ENCODE measurements at places on chromosomes 1 and 21.

DNA sequence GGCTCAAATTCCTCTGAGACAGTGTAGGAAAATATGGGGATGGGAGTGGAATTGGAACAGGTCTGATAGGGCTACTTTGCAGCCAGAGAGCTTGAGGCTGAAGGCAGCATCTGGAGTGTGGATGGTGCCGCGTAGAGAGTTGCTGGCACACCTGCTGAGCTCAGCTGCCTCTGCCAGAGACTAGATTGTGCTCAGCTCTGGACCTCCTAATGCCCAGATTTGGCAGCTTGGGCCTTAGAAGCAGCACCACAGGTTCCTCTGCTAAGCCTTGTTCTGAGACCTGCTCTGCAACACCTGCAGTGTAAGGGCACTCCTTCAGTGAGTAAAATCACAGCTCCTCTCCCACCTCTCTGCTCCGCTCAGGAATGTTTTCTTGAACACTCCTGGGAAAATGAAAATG lies 23.3 kb downstream of the ACOT11 start:
- DNase-seq, result no peak

DNA sequence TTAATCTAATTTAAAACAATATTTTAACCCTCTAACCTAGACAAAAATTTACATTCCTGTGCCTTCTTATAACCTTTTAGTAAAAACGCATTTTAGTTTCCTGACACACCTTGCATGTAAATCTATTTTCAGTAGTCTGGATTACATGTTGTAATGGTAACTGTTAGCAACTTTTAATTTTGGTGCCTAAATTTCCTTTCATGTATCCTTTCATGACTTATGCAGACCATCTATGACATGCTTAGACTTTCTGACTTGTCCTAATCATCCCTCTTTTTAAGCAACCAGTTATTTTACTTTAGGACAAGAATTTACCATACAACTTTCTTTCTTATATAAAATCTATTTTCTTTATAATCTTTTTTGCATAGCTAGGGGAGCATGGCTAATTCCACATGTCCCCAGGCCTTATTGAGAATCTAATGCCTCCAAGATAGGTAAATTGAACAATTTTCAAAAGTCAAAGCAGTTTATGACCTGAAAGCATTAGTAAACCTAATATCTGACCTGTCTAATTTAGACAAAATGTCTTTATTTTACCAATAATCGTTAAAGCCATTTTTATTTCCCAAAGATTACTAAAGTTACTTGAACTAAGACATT lies 57.5 kb upstream of the IL12RB2 start:
- DNase-seq, result no peak

DNA sequence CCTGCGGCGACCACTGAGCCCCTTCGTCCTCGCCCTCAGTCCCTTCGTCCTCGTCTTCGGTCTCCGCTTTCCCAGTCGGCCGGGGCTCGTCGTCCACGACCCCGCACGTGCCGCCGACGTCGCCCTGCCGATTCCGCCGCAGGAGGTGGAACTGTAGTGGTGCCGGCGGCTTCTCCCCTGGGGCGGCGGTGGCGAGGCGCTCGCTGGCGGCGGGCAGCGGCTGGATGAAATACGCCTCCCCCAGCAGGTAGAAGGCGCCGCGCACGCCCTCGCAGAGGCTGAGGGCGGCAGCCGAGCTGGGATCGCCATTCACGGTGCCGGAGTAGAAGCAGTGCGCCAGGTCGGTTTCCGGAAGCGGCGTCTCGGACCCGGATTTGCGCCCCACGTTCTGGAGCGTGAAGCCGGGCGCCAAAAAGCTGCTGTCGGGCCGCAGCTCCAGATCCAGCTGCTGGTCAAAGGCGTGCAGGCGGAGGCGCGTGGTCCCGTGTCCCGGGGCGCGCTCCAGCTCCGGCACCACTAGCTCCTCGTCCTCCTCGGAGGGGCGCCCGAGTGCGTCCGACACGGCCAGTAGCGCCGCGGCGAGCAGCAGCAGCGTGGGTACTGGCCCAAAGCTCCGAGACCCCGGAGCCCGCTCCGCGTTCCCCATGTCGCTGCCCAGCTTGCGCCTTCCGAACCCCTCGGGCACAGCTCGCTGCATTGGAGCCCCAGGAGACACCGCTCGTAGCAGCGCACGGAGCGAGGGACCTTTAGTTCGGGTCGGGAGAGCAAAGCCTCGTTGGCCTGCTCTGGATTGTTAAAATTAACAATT lies 747 bp downstream of the ADAMTS1 start:
- DNase-seq, result peak; percentile 77

DNA sequence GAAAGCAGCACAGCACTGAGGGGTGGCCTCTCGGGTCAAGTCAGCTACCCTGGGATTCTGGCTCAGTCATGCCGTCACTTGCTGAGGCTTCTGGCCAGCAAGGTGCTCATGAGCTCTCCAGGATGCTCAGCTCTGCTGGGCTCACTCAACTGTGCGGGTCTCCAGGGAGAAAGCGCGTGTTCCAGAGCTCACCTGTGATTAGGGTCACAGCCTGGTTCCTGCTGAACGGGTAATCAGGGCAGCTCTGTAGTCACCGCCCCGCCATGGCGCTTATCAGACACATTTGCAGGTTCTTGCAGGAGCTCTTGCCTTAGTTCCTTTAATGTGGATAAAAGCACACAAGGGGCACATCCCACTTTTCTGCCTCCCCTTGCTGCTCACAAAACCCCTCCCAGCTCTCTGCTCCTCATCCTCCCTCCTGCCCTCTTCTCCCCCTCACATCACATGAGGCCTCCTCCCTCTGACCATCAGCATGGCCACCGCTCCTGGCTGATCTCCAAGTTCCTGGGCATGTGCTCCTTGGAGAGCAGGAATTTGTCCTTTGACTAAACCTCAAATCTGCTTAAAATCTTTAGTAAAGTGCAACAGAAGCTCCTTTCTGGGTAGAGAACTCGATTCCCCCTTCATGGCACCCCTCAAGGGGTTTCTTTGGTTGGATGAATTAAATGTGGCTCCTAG lies 2.0 kb downstream of the PCP4 start:
- DNase-seq, result no peak

DNA sequence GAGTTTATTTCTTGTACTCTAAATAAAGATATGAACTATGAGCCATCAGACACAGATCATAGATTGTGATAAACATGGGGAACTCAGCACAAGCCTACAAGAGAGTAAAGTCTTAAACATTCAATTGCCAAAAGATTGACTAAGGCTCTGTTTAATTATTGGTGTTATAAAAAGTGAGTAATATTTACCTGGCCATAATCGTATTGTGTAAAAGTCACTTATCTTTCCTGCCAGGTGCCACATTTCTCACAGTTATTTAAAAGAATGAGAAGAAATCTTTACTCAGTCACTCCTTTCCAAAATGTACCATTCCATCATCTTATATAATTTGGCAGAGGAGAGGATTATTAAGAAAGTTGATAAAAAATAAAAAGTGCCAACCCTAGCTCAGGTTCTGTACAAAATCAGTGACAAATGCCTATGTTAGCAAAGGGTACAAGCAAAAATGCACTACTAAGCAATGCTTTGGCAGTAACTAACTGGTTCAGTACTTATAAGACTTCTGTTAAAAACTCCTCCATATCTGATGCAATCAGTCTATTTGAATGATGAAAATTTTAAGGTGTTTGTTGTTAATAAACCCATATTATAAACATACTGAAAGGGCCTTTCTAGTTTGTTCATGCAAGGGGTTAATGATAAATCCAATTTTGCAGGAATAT lies 5.8 kb upstream of the NR5A2 start:
- DNase-seq, result no peak

- no peak for DNase-seq
Observed at GRCh38 chr1:37879865-37880264, 20.5 kb upstream of the MTF1 start.

DNA sequence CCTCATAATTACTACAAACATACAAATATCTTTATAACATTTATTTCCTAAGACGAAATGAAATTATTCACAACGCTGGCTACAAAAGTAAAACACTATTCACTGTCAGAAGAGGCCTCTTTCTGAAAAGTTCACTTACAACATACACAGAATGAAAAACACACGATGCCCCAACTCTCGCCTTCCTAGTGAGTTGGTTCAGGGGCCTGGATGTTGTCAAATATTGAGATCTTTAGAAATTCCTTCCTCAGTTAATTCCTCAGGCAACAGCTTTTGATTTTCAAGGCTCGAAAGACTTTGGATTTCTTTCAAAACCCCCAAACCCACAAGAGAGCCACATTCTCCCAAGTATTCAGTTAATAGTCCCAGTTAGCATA lies 14.2 kb upstream of the KCNE1 start:
- no peak for DNase-seq

DNA sequence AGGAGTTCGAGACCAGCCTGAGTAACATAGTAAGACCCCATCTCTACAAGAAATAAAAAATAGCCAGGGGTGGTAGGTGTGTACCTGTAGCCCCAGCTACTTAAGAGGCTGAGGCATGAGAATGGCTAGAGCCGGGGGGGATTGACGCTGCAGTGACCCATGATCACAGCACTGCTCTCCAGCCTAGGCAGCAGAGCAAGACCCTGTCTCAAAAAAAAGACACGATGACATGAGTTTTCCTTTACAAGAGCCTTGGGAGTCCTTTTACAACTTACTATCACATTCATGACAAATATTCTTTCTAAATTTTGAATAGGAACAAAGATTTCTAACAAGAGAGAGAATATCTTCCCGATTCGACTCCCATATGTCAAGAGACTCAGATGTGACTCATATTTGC lies 3.3 kb upstream of the BRWD1 start:
- DNase-seq, result no peak

GRCh38 chr1:225896937-225897549 lies 8.1 kb upstream of the LEFTY1 start:
- no peak for DNase-seq

DNA sequence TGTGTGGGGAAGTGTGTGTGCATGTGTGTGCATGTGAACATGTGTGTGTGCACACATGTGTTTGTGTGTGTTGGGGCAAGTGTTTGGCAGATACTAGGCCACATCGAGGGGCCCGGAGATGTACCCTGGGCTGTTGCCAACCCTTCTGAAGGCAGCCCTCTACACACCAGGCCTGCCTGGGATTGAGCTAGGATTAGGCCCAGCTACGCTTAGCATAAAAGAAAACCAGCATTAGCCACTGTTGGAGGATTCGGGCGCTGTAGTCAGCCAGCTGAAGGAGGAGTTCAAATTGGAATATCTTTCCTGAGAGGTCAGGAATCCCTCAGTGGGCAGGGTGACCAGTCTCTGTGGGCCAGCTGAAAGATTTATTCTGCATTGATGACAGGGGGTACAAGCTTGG lies 10.6 kb upstream of the ALX3 start:
- DNase-seq, result no peak

DNA sequence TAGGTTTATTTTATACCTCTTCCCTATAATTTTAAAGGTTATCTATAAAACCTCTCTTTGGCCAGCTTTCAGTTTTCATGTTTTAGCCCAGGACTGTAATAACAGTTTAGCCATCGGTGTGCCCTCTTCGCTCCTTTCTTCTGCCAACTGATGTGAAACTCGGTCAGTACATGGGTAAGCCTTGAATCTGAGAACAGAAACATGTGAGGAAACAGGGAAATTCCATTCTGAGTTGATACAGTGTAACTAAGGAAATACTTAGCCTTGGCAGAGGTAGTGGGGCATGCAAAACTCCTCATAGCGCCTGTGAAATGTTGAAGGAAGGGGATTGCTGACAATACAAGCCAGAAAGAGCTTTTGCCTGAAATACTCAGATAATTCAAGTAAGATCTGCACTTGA lies 465.2 kb downstream of the NCAM2 start:
- DNase-seq, result no peak

GRCh38 chr1:172144445-172145061 lies 275.9 kb upstream of the C1orf105 start:
- no peak for DNase-seq

DNA sequence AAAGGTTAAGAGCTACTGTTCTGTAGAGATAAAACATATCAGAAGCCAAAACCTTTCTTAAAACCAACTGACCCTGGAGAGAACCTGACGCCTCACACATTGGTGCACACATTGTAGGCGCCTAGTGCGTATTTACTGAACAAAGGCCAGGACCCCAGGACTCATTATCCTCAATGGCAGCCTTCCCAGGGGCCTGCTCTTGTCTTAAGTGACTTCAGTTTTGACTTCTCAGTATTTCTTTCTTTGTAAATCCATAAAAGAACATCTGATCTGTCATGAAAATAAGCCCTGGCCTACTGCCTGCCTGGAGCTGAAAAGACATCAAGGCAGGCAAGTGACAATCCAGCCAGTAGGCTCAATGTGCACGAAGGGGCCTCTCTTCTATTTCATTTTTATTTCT lies 27.6 kb downstream of the ABCA4 start:
- DNase-seq, result no peak

Data from spinal cord (tissue), 10 donors.